Stromal cell of bone marrow (primary cell): ENCODE measurements at places on chromosomes 16 and 17.

GRCh38 chr16:49641250-49641649 is 214.7 kb downstream of the ZNF423 start:
- no peak for DNase-seq

DNA sequence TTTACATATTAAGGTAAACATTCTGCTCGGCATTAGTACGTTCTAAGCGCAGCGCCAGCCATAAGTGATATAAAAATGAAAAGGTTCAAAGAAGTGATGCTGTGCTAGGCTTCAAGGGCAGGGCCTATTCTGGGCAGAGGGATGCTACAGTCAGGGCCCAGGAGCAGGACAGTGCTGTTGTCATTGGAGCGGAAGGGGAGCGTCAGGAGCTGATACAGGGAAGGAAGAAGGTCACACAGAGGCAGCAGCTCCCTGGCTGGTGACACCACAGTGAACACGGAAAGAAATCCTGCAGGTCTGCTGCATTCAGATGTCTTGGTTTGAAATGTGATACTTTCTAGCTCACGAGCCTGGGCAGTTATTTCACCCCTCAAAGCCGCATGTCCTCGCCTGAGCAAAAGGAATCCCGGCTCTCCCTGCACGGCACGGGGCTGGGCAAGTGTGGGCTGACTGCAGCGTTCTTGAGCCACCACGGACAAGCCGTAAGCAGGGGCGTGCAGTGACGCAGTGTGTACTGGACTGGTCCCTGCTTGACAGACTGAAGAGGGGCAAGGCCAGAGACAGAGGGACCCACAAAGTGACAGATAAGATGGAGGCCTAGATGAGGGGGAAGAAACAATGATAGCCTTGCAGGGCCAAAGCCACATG is 41.1 kb downstream of the ZCCHC14 start:
- no peak for DNase-seq

DNA sequence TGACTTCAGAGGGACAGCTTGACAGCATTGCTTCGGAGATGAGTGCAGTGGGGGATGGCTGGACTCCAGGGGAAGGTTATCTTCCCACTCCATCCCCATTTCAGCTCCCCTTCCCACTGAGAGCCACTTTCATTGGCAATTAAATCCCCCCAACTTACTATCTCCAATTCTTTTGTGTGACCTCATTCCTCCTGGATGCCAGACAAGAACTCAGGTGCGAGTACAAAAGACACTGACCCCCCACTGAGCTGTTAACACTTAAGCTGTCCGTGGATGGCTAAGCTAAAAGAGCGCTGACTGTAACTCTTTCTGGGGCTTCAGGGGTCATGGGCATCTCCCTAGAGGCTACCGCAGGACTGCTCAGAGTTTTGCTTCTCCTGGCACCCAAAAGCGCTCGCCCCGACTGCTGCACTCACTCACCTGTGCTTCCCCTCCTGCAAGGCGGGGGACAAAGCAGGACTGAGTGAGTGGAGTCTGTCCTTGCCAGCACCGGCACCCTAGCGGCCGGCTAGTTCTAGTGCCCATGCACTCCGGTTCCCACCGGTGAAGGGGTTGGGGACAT is 44.8 kb upstream of the FBXO47 start:
- no peak for DNase-seq

DNA sequence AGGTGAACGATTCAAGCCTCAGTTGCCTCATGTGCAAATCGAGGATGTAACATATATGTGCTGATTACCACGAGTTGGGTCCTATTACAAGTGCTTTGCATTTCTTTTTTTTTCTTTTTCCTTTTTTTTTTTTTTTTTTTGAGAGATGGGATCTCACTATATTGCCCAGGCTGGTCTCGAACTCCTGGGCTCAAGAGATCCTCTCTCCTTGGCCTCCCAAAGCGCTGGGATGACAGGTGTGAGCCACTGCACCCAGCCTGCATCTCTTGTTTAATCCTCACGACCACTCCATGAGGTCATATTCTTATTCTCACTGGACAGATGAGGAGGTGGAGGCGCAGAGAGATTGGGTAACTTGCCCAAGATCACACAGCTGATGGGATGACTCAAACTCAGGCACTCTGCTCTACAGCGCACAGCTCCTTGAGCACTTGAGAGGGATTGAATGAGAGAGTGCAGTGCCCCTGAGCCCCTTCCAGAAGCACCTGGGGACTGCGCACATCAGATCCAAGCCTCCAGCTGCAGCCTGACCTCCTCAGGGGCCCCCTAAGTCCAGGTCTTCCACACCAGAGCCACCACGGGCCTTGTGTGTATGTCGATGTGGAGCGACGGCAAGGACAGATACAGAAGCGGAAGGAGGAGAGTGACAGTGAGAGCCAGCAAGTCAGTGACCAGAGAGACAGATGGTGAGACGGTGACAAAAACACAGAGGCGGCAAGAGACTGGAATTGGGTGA is 4.9 kb downstream of the STX1B start:
- no peak for DNase-seq

DNA sequence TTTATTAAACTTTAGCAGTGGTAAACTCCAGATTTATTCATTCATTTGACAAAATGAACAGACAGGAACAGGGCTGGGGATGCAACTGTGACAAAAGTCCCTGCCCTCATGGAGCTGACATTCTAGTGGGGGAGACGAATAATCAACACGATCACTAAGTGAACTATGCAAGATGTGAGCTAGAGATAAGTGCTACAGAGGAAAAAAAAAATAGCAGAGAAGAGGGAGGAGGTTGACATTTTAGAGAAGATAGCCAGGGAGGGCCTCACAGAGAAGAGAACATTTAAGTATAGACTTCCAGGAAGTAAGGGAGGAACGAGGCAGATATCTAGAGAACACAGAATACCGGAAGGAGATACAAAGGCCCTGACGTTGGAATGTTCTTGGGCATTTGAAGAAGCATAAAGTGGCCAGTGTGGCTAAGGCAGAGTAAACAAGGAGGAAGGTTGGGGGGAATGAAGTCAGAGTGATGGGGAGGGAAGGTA is 17.9 kb upstream of the AP1G1 start:
- DNase-seq = no peak

DNA sequence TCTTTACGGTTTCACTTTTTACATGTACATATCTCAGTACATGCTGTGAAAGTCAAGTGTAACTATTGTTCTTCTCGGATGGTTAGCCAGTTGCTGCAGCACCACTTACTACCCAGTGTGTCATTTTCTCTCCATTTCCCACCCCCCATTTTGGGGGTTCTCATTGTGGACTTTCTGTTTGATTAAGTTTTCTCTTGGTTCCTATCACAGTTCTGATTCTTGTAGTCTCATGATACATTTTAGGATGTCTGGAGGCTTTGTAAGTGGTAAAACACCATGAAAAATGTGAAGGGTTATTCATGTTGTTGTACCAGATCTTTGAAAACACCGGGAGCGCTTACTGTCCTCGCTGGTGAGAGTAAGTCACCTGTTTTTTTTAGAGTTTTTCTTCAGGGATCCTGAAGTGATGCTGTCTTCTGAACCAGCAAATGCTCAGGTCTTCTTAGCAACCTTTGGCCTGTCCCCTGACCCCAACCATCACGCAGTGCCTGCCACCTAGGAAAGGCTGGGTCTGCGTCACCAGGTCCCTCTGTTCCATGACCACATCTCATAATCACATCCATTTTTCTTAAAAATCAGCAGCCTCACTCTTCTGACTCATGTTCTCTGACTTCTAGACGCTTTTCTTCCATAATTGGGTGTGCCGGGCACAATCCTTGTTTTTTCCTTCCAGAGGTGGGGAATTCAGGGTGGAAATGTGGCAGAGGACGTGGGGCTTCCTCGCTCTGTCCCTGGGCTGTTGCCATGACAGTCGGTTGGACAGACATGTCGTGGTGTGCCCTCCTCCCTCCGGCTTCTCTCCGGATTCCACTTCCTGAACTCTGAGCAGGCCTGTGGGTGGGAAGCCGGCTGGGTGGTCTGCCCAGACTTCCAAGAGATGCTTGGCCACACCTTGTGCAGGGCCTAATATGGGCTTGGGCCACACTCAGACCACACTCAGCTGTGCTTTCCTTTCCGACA is 102.6 kb downstream of the NTN1 start:
- DNase-seq = no peak

DNA sequence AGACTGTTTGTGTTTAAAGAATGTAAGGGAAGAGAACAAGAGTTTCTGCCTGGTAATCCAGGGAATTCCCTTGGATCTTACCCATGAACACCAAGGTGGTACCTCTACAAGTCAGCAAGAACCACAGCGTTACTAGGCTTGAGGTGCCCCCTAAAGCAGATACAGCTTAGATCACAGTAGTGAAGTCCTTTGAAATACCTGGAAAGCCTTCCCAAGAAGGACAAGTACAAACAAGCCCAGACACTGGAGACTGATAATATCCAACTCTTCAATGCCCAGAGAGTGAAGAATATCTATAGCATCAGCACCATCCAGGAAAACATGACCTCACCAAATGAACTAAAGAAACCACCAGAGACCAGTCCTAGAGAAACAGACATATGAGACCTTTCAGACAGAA is 3.8 kb upstream of the APPBP2 start:
- DNase-seq = no peak

GRCh38 chr16:86355531-86355930 is 154.8 kb upstream of the FOXF1 start:
- DNase-seq = no peak

GRCh38 chr16:85077039-85077438 is 35.2 kb downstream of the CIBAR2 start:
- DNase-seq = no peak

DNA sequence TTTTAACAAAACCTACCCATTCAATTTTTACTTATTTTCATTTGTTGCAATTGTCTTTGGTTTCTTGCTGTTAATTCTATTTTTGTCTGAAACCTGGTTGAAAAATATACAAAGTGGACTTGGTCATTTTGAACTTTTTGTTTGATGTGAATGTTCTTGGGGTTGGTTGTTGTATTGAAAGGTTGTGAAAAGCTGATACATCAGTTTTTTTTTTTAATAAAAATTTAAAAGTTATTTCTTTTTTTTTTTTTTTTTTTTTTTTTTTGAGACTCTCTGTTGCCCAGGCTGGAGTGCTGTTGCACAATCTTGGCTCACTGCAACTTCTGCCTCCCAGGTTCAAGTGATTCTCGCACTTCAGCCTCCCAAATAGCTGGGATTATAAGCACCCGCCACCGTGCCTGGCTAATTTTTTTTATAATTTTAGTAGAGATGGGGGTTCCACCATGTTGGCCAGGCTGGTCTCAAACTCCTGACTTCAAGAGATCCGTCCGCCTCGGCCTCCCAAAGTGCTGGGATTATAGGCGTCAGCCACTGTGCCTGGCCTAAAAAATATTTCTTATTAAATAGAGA is 28.9 kb downstream of the WIPF2 start:
- DNase-seq = no peak

DNA sequence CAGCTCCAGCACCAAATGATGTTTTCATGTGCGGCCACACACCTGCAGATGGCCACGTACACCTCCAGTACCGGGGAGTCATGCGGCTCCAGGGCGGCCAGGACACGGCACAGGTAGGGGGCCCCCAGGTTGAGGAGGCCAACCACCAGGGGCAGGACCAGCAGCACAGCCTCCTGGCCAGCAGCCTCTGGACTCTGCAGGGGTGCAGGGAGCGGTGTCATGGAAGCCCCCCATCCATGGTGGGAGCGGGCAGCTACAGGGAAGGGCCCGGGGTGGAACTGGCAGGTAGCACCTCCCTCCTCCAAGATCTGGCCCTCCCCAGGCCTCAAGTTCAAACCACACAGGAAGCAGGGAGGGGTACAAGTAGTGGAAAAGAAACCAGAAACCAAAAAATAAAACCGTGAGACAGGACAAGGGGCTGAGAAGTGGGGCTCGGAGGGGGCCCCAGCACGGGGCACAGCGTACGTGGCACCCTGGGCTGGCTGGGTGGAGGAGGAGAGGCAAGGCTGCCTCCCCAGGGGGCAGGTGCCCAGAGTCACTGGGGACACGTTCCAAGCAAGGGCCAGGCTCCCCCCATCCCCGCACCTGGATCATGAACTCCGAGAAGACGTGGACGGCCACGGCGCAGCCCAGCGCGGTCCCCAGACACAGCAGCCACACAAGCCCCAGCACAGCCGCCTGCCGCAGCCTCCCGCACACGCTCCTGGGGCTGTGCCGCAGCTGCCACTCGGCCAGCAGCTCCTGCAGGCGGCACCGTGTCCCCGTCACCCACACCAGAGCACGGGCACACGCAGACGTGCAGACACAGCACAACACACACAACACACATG is 7.4 kb downstream of the TMC6 start:
- DNase-seq = no peak

- no peak for DNase-seq
These were observed 43.4 kb upstream of the ICAM2 start for GRCh38 chr17:64063766-64064224.

DNA sequence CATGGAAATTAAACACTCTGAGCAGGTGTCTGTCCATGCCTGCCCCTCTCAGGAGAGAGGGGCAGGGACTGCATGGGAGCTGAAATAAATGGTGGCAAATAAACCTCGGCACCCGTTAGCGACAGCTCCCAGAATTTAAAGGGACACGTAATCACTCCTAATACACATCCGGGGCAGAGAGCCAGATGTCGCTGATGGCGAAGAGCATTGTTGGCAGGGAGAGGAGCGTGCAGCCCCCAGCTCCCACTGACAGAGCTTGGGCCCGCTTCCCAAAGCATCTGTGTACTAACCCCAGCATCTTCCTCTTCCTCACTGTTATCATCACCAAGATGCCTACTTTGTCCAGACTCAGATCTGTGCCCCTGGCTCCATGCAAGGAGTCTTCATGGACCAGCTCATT is 85.8 kb downstream of the IRX5 start:
- DNase-seq = no peak

DNA sequence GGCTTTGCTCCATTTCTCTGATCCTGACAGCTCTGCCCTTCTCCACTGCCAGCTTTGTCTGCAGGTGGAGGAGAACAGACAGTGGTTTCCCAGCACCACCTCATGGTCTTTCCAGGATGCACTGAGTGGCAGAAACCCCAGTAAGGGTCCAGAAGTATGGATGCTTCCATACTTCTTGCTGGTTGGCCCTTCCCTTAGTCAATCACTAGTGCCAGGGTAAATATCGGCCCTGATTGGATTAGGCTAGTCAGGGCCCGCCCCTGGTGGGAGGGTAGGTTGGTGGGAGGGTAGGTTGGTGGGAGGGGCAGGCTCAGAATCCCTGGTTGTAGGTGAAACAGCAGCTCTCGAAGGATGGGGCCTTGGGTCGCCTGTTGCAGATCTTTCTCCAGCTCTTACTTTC is 10.2 kb downstream of the RNF213 start:
- DNase-seq = no peak

GRCh38 chr16:22186517-22186916 is 19.6 kb upstream of the EEF2K start:
- no peak for DNase-seq
